ENCODE measurements at places on chromosomes 16 and 17.

GRCh38 chr16:88809676-88810165 is 2.0 kb downstream of the APRT start:
- DNase-seq, result no peak

DNA sequence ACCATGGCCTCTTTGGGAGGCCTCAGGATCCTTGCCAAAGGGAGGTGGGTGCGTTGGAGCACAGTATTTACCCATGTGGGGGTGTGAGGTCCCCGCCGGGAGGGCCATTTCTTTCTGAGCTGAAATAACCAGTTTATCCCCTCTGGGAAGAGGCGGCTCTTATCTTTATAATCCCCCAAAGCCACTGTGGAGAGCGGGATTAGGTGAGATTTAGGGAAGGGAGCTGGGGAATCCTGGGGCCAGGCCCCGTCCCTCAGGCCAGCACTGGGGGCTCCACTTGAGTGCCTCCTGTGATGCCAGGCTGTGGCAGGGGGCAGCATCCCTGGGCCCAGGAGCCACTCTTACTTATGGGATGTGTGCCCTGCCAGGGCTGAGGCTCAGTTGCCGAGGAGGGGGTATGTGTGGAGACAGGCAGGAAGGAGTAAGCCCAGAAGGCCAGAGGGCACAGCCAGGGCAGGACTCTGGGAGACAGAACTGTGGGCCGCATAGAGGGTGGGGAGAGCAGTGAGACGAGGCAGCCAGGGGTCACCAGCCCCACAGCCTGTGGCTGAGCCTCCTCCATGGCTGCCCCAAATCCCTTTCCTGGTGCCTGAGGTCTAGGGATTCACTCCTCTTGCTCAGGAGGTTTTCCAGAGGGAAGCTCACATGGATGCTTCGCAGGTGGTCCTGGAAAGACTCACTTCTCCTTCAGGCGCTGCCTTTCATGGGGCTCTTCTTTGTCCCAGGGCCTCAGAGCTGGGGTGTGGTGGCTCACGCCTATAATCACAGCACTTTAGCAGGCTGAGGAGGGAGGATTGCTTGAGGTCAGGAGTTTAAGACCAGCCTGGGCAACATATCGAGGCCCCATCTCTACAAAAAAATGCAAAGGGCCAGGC is 25.0 kb downstream of the TMEM94 start:
- DNase-seq, result no peak

GRCh38 chr17:71741836-71742235 is 379.0 kb upstream of the SOX9 start:
- DNase-seq, result no peak

DNA sequence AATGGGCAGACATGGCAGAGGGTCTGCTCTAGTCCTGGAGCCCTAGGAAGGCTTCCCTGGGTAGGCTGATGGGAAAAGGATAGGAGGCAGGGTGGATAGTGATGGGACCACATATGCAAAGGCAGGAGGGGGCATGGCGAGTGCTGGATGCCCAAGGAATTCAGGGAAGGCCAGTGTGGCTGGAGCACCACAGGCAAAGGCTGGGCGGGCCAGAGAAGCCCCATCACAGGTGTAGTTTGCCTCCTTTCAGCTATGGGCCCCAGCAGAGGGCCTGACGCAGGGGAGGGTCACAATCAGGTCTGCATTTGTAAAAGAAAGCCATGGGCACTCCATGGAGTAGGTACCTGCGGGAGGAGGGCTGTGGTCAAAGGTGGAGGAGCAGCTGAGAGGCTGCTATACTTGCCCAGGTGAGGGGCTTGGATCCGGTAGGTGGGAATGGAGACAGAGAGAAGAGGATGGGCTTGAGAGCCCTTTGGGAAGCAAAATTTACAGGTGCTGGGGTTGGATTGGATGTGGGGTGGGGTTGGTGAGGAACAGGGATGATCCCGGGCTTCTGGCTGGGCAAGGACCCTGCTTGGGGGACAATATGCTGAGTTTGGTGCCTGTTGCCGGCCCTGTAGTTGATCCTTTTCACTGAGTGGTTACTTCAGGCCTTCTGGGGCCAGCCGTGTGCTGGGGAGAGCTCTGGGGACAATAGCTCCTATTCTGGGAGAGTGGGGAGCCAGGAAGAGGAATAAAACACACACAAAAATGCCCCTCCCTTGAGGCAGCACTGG is 6.5 kb upstream of the COL1A1 start:
- no peak for DNase-seq

- DNase-seq, result no peak
Observed at GRCh38 chr17:2700030-2700490, 11.5 kb downstream of the CLUH start.

DNA sequence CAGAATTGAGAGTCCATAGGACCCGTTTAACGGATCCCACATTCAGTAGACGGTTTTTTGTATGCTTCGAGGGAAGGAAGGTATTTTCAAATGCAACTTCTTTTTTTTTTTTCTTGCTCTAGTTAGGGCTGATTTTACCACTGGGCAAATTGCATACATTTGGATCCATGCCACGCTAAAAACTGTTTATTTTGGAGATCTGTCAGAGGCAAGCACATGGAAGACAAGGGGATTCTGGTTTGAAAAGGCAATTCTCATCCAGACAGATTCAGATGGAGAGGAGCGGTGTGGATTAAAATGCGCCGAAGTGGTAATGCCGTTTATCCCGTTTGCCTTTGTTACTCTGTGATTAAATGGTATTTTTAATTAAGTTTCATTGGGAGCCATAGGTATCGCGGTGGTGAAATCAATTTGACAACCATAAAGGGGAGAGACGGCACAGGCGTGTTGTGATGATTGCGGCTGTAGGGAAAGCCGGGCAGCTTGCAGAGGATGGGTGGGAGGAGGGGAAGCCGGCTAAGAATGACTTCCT is 170.4 kb downstream of the IRX3 start:
- DNase-seq, result no peak

DNA sequence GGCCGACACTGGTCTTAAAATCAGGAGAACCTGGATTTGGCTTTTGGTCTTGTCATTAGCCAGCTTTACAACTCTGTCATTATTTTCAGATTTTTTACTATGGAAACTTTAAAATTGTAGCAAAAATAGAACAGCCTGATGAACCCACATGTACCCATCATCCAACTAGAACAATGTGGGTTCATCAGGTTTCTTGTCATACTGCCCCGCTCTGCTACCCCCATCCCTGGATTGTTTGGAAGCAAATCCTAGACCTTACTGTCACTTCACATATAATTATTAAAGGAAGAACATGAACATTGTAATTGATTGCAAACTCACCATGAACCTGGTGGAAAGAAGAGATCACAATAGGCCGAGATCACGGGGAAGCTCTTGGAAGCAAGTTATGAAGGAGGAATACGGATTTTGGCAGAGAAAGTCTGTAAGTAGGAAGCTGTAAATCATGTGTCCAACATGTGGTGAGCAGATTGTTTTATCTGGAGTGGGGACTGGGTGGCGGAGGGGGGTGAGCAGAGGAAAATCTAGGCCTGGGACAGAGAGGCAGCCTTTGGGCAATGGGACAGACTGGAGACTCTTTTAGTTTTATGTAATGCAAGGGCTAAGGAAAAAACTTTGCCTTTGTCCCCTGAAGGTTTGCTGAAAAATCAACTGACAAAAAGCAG is 67.0 kb downstream of the PITPNC1 start:
- no peak for DNase-seq

DNA sequence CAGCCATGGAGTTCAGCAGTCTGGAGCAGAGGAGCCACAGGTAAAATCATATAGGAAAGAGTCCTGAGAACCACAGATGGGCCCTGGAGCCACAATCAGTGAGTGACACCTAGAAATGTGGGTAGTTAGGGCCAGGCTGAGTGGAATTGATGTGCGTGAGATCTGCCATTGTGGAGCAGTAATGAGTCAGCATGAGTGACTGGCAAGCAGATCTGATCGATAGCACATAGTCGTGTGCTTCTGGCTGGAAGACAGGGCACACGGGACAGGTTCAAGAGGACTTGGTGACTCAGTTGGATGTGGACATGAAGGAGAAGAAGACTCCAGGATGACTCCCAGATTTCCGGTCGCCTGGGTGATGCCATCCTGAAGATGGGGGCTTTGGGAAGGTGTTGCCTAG is 12.3 kb downstream of the ADORA2B start:
- no peak for DNase-seq

Measured in hepatic stellate cell (primary cell).